ENCODE measurements at places on chromosomes 5 and 9.

- no peak for DNase-seq
Observed at GRCh38 chr9:137045294-137046087, 486 bp downstream of the NPDC1 start.

GRCh38 chr5:68460147-68460798 is 244.7 kb downstream of the PIK3R1 start:
- DNase-seq: no peak

- DNase-seq: no peak
Observed at GRCh38 chr9:134546246-134546731, 95.3 kb upstream of the COL5A1 start.

DNA sequence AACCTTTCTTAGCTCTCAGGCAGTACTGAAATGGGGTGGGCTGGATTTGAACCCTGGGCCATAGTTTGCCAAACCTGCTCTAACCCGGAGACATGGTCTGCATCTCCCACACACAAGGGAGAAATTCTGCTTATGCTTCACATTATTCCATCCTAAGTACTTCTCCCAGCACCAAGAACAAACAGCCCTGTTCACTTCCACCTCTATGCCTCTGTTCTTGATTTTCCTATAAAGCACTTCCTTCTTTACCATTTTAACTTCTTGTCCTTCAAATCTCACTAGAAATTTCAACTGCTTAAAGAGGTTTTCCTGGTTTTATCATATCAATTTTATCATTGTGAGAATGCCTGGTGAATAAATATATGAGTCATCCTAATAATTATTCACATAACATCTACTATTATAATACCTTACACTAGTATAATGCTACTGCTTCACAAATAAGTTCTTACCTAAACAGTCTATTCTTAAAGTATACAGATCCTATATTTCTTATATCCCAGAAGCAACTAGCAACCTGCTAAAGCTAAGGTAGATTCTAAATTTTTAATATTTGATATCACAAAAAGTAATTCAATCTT is 12.7 kb downstream of the FEM1C start:
- no peak for DNase-seq

DNA sequence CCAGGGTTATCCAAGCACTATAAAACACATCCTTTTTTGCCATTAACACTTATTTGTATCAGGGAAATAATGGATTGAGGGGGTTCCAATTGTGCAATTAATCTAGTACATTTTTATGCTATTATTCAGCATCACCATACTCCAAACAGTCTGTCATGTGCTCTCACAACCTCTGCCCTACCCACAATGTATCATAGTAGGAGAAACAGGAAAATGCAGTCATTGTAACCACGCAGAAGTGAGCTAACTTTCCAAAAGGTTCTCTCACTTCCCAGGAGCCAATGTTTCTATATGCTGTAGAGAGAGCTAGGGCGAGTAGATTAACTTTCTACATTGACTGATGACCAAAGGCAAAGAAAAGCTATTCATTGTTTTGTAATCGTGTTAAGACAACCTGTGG is 29.8 kb downstream of the DAB2 start:
- no peak for DNase-seq

GRCh38 chr9:35000535-35001284 is 11.2 kb downstream of the DNAJB5 start:
- DNase-seq: no peak

DNA sequence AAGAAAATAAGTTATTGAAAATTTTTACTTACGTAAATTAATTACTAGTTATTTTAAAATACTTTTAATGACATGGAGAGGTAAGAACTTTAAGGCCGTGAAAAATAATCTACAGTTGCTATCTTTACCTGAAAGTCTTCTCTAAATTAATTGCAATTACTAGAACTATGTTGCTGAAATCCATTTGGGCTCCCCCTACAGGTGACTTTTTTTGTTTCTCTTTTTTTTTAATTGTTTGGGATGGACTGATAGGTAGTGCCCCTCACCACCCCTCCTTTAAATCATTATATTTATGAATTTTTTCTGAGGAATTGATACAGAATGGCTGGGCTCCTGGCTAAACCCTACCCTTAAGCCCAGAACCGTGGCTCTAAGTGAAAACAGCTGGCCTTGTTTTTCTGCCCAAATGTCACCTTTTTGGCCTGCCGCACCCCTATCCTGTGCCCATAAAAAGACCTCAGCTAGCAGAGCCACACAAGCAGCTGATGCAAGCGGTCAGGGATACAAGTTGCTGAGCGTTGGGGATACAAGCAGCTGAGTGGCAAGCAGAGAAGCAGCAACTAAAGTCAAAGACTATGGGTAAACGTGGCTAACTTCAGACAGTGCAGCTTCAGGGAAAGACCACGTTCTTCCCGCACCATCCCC is 315.2 kb upstream of the ACO1 start:
- no peak for DNase-seq

GRCh38 chr9:134657666-134658377 is 16.2 kb downstream of the COL5A1 start:
- no peak for DNase-seq

GRCh38 chr9:133168432-133168831 is 4.7 kb upstream of the GBGT1 start:
- DNase-seq: no peak

GRCh38 chr9:124368692-124369091 is 46.5 kb downstream of the PSMB7 start:
- DNase-seq: no peak

DNA sequence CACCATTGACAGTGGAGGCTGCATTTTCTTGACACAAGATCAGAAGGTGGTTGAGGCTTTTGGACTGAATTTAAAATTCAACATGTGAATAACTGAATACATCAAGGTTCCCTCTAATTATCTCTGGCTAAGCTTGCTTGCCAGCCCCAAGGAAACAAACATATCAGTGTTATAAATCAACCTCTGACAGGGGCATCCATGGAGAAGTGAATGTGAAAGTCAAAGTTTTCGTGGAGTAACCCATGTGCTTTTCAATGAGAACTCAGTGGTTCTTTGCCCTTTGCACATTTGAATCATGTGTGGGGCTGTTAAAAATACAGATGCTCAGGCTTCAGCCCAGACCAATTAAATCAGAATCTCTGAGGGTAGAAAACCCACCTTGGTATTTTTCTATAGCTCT is 128.9 kb downstream of the LRRC70 start:
- no peak for DNase-seq

- no peak for DNase-seq
Observed at GRCh38 chr5:94361832-94362796, 256.3 kb downstream of the KIAA0825 start.

GRCh38 chr9:22210262-22210661 is 201.2 kb upstream of the CDKN2B start:
- no peak for DNase-seq
